ENCODE measurements at places on chromosomes 2 and 18.
A peak's percentile ranks its signal among the peaks of the same experiment; 100 is the strongest.

- peak; percentile 56 for DNase-seq
These were observed 183.4 kb upstream of the FN1 start for GRCh38 chr2:215619022-215619958.

DNA sequence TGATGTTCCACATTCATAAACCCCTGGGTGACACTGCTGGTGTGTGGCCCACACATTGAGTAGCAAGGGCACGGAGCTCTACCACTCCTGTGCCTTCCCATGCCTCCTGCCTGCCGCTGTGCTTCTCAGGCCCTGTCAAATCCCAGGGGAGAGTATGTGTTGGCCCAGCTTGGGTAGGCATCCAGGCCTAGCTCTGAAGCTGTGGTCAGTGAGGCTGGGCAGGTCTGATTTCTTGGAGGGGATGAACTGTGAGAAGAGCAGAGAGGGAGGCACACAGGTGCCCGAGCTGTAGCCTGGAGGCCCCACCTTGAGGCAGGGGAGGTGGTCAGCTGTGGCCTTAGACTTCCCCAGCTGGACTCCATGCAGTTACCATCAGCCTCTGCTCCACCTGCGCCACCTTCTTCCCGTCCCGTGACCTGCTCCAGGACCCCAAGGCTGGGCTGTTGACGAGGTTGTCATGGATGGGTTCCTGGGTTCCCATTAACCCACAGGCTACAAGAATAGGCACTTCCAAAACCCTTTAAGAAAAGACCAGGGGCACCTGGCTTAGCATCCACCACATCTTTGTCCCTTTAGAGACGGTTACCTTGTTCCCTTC, 23.6 kb downstream of the MCFD2 start:
- no peak for DNase-seq

GRCh38 chr18:24395049-24395795, 2.4 kb downstream of the OSBPL1A start:
- no peak for DNase-seq

DNA sequence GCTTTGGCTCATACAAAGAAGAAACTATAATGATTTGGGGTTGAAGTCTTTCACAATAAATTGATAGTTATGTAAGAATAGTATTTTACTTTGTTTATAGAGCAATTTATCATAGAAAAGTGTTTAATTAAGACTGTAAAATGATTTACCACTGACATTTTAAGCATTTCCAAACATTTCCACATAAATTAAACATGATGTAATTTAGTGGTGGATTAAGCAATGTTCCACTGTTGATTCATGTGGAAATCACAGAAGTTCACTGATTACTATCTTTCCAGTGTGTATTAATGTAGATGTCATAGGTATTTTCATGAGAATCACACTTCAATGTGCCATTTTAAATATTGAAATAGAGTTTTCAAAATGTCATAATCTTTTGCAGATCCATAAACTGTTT, 40.1 kb upstream of the GRB14 start:
- no peak for DNase-seq

- no peak for DNase-seq
These were observed 19.2 kb downstream of the FMNL2 start for GRCh38 chr2:152354069-152354755.

GRCh38 chr2:109384308-109385271, 229.2 kb downstream of the SEPTIN10 start:
- no peak for DNase-seq

- no peak for DNase-seq
These were observed 266.2 kb downstream of the FBXO15 start for GRCh38 chr18:73881396-73881917.

DNA sequence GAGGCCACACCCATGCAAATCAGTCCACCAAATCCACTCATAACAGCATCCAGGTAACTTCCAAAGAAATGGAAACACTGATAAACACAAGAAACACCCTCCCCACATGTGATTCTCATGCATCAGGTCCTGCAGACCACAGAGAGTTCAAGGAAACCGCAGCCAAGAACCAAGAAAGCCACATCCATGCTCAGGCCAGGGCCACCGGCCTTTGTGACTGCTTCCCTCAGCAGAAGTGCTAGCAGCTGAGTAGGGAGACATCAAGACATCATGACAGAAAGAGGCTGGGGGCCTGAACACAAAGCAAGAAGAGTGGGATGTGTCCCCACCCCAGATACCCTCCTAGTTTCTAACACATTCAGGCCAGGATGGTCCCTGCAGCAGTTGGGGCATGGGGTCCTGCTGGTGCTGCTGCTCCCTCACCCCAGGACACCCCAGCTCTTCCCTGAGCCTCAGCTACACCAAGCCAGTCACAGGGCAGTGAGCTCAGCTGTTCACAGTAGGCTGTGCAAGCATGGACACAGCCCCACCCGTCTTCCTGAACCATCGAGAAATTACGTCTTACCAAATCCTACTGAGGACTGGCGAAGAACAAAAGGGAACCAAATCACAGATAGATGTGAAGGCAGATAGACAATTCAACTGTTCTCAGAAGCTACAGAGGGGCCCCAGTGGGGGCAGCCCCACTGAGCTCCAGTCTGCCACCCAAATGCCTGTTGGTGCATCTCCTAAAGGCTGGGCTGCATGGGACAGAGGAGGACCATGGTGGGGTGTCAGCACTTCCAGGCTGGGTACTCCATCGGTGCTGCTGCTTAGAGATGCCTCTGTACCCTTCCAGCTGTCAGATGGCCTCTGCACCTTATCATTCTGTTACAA, 60.9 kb downstream of the HDAC4 start:
- no peak for DNase-seq

DNA sequence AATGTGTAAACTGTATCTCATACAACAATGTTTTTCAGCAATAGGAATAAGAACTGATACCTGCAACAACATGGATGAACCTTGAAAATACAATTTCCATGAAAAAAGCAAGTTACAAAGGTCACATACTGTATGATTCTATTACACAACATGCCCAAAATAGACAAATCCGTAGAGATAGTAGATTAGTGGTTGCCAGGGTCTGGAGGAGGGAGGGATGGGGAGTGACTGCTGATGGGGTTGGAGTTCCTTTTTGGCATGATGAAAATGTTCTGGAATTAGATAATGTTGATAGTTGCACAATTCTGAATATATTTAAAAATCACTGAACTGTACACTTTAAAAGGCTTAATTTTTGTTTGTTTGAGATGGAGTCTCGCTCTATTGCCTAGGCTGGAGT, 33.8 kb downstream of the UBXN4 start:
- DNase-seq: no peak

DNA sequence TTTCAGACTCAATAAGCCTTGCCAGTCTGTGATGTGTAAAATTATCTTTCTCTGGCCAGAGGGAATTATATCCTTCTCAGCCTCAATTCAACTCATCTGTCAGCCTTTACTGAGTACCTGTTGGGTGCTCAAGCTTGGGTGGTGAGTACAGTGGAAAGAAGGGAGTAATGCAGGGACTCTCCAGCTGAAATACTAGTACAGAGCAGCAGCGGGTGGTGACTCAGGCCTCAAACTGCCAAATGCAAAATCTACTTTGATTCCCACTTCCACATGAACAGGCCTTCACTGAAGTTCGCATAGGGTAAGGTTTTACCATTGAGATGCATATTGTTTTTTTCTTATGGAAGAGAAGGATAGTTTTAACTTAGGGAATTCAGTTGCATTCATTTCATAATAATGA, 326.8 kb downstream of the LRRTM1 start:
- DNase-seq: no peak

- DNase-seq: no peak
These were observed 415.7 kb downstream of the ZNF804A start for GRCh38 chr2:185014076-185014475.

- no peak for DNase-seq
These were observed 130.2 kb downstream of the MTCL1 start for GRCh38 chr18:8835521-8835953.

- no peak for DNase-seq
These were observed 584.3 kb downstream of the FBXO15 start for GRCh38 chr18:73563345-73563744.

- no peak for DNase-seq
These were observed 1420.3 kb upstream of the PIK3C3 start for GRCh38 chr18:40534723-40535122.

- no peak for DNase-seq
These were observed 275.3 kb upstream of the NCKAP5 start for GRCh38 chr2:133843551-133843950.

DNA sequence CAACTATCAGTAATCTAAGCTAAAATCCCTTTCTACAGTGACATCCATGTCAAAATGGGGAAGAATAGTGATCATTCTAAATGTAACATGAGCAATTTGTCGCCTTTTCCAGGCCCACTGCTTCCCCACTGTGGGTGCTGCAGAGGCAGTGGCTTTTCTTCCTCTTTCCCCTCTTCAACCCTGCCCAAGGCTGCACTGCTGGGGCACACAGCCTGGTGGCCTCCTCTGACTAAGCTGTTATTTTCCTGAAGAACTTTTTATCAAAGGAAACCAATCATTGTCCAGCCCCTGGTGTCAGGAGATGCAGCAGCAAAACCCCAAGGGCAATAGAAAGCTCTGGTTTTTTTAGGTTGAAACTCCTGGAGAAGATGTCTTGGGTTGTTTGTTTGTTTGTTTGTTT, 117.6 kb upstream of the KLF7 start:
- DNase-seq: no peak

DNA sequence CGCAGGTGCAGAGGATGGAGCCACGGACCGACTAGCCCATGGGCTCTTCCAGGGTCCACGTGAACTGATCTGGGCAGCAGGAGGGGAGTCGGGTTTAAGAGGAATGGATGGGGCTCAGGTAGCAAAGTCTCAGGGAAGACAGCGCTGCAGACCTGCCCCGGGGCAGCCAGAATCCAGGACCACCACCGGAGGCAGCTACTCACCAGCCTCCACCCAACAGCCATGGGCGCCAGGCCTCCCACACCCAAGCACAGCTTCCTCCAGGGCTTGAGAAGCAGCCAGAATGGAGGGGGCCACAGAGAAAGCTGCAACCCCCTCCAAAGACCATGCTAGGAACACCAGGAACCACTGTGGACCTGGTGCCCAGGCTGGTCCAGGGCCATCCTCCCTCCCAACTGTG, 164.3 kb downstream of the TWIST2 start:
- DNase-seq: no peak

- no peak for DNase-seq
These were observed 12.7 kb downstream of the COL3A1 start for GRCh38 chr2:188986839-188987238.

DNA sequence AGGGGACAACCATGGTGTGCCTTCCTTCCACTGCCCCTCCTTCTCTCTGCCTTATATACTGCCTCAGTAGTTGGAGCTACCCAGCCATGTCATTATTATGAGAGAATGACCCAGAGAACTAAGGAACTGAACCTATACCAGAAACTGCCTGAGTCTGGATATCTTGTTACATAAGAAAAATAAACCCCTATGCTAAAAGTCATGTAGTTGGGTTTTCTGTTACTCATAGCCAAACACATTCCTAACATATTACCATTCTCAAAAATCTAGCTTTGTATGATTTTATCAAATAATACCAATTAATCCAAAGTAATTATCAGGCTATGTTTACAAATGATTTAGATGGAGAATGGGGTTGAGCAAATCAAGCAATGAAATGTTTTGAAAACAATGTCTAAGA, 15.0 kb upstream of the KLF7 start:
- no peak for DNase-seq

DNA sequence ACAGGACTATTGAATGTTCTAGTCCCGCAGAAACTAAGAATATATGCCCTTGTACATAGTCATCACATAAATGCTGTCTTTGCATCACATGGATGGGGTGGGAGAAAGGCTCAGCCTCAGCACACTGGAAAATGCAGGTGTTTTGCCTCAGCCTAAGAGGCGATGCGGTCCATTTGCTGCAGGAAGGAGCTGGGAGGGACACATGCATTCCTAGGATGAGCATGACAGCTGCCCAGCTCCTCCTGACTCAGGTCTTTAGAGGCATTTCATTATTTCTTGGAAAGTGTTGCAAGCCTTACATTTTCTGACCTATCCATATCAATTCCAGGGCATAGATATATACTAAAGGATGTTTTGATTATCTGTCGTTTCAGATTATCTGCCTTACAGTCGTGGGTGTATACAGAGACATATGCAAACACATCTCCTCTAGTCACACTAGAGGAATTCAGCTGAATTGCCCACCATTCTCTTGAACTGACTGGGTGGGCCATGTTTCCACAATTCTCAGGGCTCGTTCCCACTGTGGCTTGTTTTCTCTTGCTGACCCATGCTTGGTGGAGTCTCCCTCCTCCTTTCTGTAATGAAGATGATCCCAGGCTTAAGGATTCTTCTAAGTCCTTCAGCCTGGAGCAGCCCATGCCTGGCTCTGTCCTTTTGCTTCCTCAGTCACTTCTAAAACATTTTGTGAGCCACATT, 156.9 kb downstream of the SETBP1 start:
- no peak for DNase-seq

DNA sequence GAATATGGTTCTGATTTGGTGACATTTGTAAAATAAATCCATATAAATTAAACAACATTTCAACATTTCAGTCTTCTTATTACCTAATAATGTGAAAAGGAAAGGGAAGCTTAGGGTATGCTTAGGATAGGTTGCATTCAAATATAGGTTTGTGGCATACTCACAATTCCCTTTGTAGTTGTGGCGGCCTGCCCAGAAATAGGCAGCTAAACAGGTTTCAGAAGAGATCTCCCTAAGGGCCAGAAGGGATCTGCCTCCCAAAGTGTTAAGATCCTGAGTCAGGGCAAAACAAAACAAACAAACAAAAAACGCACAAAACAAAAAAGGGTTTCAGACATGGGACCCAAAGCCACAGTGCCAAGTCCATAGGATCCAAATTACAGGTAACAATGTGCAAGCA, 41.4 kb upstream of the TCF7L1 start:
- no peak for DNase-seq

GRCh38 chr2:48914477-48915089, 159.1 kb upstream of the LHCGR start:
- no peak for DNase-seq

DNA sequence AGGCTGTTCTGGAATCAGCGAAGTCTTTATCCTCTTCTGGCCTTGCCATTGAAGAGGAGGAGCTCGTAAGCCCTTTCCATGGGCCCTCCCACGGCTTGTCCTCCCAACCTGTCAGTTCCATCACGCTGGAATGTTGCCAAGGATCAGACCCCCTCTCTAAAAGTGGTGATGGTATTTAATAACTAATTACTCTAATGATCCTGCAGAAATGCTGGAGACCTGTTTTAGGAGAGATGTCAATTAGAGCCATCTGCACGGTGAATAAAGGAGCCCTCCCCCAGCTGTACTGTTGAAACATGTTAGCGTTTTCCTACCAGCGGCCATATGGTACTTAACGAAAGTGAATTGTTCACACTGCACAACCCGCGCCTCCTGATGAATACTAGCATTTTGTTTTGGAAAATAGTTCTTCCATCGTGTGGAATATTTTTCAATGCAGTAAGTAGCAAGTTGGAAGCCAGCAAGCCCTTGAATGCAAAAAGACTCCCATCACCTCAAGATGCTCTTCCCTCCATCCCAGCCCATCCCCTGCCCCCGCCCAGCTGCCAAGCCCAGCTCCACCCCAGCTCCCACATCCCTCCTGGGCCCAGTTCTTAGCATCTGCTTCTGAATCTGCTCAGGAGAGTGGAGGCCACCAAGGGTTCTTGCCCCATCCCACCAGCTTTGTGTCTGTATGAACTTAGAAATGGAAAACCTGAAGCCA, 145.4 kb downstream of the KLHL29 start:
- no peak for DNase-seq

GRCh38 chr2:95738301-95738700, 146.5 kb downstream of the TRIM43 start:
- DNase-seq: no peak

GRCh38 chr18:54269893-54270844, 852 bp downstream of the POLI start:
- DNase-seq: no peak

Data from NCI-H1930 (cell line).